ENCODE measurements at places on chromosomes 1 and 21.

DNA sequence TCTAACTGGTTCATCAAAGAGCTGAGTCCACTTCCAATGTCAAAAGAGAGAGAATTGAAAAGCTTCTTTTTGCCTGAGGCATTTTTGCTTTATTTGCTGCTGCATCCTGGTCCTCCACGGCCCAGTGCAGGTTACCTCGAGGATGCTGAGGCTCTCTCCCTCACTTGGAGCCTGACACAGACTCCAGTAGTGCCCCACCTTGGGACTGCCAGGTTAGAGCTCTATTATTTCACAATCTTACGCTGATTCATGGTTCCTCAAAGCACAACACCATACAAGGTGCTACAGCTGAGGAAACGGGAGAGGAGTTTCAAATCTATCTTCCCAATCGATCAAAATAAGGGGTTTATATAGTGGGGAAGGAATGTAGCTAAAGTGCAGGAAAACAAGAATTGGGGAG, 13.6 kb upstream of the PLPPR4 start:
- DNase-seq, result no peak

DNA sequence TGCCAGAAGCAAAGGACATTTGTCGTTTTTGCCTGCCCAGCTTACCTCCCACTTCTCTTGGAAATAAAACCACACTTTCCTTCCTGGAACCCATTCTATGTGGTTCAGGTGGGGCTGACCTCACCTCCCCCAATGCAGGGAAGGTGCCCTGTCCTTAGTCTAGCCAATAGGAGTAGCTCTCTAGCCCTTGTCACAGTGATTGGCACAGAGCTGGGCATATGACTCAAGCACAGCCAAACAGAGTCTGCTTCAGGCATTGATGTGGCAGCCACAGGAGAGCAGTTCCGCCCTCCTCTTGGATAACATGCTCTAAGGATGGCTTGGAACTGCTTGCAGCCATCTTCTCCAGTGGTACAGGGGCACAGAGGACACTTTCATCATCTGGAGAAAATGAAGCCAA, 134.0 kb downstream of the LRIG2 start:
- no peak for DNase-seq

DNA sequence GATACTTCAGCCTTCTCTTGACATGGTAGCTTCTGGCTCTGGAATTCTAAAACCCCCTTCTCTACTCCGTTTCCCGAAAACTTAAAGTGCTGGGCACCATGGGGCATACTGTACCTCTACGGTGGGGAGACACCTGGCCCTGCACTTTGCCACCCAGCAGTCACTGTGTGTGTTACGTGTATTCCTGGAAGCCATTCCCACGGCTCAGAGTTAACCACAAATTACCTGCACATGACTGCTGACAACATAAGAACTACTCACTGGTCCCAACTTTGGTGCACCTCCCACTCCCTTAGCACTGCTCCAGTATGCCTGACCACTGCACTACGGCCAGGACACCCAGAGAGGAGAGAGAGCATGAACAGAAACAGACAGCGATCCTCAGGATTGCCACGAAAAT, 29.4 kb upstream of the TMPRSS2 start:
- peak; percentile 3 for DNase-seq

GRCh38 chr1:13733711-13734110, 33.7 kb downstream of the PRDM2 start:
- DNase-seq, result no peak

GRCh38 chr1:54296666-54297065, 96.7 kb downstream of the MRPL37 start:
- DNase-seq, result no peak

GRCh38 chr1:209648346-209648745, 3.9 kb downstream of the LAMB3 start:
- no peak for DNase-seq

GRCh38 chr21:45570071-45570470, 27.8 kb upstream of the SLC19A1 start:
- no peak for DNase-seq

DNA sequence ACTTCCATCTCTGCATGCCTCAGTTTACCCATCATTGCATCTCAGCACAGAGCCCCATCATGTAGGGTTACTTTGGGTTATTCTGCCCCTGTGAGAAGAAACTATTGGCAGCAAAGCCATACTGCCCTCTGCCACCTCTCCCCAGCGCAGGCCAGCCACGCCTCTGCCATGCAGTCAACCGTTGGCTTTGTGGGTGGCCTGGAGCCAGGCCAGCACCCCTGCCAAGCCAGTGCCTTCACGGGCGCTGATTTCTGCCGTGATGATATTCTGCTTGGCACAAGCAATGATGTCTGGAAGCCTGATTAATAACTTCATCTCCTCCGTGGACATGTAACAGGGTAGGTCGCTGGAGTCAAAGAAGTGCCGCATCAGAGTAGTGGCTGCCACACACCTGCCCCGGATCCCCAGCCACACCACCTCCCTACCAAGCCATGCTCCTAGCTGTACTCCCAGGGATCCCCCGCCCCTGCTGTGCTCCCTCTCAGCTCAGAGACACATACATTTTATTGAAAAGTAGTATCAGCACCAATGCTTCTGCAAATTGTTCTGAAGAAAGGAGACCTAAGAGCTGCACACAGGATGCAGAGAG, 15.0 kb upstream of the CEP85 start:
- DNase-seq, result no peak
